Stimulated activated CD8-positive, alpha-beta memory T cell treated with anti-CD3 and anti-CD28 coated beads, Interleukin-4, amount 100 ng/mL, for 24 hours (primary cell): ENCODE measurements at places on chromosomes 6 and 20.

DNA sequence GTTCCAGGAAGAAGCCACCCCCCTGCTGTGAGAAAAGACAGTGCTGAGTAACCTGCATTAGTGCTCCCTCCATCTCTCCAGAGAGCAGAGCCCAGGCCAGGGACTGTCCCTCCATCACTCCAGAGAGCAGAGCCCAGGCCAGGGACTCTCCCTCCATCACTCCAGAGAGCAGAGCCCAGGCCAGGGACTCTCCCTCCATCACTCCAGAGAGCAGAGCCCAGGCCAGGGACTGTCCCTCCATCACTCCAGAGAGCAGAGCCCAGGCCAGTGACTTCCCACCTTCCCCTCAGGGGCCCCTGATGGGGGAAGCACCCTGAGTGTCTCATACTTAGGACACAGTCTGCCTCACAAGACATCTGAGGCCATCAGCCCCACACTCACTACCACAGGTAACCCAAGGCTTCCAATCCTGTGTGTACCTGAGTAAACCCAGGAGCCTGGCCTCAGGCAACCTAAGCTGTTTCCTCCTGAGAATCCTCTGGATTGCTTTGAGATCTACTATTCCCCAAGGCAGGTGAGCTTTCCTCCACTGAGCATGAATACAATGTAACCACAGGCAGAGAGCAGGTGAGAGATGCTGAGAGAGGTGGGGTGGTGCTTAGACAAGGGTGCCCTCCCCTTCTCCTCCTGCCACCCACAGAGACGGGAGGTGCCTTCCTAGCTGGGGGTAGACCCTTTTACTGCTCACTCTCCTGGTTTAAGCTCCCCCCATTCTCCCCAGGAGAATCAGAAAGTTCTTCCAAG lies 4.9 kb downstream of the TBXT start:
- DNase-seq, result no peak

DNA sequence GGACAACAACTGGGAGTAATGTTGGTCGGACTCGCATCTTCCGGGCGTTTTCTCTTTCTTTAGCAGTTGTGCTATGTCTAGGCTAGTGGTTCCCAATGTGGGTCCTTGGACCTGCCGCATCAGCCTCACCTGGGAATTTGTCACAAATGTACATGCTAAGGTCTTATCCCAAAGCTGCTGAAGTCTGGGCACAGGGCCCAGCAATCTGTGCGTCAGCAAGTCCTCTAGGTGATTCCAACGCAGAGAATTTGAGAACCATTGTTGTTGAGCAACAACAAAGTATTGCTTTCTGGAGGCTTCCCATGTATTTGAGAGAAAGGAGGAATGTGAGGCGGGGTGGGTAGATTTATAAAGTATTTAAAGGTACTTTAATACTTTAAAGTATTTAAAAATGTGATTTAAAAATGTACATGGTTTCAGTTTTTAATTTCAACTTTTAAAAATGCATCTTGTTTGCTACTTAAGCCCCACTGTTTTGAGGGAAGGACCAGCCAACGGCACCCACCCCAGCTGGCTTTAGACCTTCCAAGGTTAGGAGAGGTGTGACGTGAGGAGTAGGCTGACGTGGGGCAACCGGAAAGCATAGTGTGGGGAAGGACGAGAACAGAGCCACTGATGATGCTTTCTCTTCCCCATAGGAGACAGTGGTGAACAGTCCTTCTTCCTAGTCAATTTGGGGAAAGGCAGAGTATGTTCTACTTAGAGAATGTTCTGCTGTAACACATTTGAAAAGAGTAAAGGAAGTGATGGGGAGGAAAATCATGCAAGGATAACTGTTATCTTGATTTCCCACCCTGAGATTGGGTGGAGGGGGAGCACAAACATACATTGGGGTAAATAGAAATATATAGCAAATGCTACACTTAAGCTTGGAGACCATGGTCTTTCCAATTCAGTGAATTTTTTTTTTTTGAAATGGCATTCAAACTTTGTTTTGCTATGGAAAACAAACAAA lies 4.3 kb downstream of the UST start:
- DNase-seq, result no peak

- no peak for DNase-seq
Measured at GRCh38 chr6:137743493-137743892, 123.6 kb upstream of the TNFAIP3 start.

- DNase-seq, result no peak
Measured at GRCh38 chr20:57617079-57617795, 3.0 kb downstream of the ZBP1 start.

DNA sequence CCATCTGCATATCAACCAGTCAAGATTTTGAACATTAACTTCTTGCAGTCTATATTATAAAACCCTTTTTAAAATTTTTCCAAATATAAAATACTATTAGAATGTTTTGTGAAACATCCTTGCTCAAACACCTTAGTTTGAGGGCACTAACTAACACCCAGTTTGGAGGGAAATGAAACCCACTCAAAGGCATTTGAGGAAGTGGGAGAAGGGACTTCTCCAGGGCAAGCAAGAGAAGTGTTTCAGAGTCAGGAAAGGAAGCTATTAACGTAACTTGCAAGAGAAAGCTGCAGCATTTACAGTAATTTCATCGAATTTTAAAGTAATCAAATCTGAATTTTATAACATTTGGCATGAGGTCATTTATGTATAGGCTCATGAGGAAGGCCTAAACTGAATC lies 21.3 kb downstream of the MTFR2 start:
- DNase-seq, result no peak

GRCh38 chr20:64119681-64120341 lies 12.4 kb upstream of the NPBWR2 start:
- DNase-seq, result no peak

DNA sequence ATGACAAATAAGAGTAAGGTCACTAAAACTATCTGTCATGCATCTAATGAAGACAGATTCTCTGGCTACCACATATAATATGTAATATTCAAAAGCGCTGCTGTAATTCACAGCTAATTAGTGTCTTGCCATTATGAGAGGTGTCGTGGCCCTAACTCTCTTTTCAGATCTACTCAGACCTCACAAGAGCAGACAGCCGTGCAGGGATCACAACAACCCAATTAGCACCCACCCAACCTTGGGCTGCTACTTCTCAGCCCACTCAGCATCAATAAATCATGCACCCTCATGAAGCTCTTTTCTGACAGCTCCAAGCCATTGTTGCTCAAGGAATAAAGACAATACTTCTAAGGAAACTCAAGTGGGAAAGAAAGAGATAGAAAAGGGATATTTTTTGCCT lies 61.5 kb downstream of the FRK start:
- DNase-seq, result no peak
